ENCODE measurements at places on chromosomes 1 and 21.

- DNase-seq = no peak
These were observed 105.0 kb downstream of the FNBP1L start for GRCh38 chr1:93552741-93553455.

GRCh38 chr1:26945138-26945537 lies 15.1 kb downstream of the KDF1 start:
- no peak for DNase-seq

GRCh38 chr21:28459193-28459592 lies 533.5 kb downstream of the LTN1 start:
- DNase-seq = no peak

GRCh38 chr1:155062702-155063411 lies 683 bp upstream of the EFNA4 start:
- peak; percentile 71 for DNase-seq

DNA sequence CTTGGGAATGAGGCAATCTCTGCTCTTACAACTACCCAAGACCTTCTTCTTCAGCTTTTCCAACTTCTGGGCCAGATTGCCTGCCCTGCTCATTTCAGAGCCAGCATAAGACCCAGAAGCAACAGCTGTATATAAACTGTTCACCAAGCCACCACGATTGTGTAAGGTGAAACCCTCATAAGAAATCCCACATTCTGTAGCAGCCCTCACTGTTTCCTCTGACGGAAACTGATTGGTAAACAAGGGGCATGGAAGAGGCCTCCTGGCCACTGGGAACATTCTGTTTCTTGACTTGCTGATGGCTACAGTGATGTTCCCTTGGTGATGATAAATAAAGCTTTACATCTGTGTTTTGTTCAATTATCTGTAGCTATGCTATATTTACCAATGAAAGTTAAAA lies 39.7 kb upstream of the EXO1 start:
- DNase-seq = no peak

- DNase-seq = peak; percentile 50
These were observed 459.2 kb upstream of the RUNX1 start for GRCh38 chr21:35508139-35508888.

DNA sequence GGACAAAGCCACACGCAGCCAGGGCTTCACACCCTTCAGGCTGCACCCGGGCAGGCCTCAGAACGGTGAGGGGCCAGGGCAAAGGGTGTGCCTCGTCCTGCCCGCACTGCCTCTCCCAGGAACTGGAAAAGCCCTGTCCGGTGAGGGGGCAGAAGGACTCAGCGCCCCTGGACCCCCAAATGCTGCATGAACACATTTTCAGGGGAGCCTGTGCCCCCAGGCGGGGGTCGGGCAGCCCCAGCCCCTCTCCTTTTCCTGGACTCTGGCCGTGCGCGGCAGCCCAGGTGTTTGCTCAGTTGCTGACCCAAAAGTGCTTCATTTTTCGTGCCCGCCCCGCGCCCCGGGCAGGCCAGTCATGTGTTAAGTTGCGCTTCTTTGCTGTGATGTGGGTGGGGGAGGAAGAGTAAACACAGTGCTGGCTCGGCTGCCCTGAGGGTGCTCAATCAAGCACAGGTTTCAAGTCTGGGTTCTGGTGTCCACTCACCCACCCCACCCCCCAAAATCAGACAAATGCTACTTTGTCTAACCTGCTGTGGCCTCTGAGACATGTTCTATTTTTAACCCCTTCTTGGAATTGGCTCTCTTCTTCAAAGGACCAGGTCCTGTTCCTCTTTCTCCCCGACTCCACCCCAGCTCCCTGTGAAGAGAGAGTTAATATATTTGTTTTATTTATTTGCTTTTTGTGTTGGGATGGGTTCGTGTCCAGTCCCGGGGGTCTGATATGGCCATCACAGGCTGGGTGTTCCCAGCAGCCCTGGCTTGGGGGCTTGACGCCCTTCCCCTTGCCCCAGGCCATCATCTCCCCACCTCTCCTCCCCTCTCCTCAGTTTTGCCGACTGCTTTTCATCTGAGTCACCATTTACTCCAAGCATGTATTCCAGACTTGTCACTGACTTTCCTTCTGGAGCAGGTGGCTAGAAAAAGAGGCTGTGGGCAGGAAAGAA lies 8.1 kb downstream of the PSRC1 start:
- DNase-seq = peak; percentile 35

GRCh38 chr1:165629848-165630628 lies 996 bp upstream of the MGST3 start:
- no peak for DNase-seq

- no peak for DNase-seq
These were observed at the start of gene SLFNL1 for GRCh38 chr1:41021526-41022308. Gene SLFNL1, minus strand, starts transcription at chr1:41021725. Its CDS starts 1,065 bp downstream, at chr1:41020660.

DNA sequence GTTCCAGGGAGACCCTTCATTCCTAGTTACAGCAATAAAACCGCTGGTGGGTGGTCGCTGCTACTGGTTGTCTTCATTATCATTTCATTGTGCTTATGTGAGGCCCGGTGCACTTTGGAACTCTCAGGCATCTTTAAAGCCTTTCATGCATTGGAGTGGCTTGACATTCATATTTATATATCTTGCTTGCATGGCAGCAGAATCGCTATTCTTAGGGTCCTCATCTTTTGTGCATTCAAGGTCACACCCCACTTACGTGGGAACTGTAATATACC lies 110.1 kb downstream of the ZBTB18 start:
- no peak for DNase-seq

- no peak for DNase-seq
These were observed 1.0 kb downstream of the C1orf198 start for GRCh38 chr1:230867101-230867902.

GRCh38 chr1:104467590-104467989 lies 717.9 kb downstream of the AMY1C start:
- no peak for DNase-seq

GRCh38 chr1:170790651-170791071 lies 126.7 kb downstream of the PRRX1 start:
- no peak for DNase-seq

DNA sequence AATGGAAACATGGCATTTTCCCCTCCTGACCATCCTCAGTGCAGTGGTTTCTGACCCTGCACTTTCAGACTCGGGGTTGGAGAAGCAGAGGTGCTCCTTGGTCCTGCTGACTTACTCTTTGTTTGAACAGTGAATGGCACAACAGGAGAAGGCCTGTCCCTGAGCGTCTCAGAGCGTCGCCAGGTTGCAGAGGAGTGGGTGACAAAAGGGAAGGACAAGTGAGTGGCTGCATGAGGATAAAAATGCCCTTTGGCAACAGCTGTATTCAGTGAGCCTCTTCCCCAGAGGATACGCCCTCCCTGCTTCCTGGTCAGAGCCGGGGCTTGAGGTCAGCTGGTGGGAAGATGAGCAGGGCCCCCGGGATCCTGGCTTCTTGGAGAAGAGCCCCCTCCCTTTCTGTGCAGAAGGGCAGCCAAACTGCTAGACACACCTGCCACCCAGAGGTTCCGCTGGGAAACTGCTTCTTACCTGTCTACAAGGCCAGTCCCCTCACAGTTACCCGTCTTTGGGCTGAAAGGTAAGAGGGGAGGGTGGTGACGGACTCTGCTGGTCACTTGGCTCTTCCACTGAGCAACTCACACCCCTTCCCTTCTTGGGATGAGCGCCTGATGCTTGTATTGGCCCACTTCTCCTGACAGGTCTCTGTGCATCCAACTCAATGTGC lies 16.6 kb downstream of the NPL start:
- DNase-seq = no peak

- DNase-seq = no peak
These were observed 39.6 kb upstream of the ARHGAP29 start for GRCh38 chr1:94276988-94277434.

DNA sequence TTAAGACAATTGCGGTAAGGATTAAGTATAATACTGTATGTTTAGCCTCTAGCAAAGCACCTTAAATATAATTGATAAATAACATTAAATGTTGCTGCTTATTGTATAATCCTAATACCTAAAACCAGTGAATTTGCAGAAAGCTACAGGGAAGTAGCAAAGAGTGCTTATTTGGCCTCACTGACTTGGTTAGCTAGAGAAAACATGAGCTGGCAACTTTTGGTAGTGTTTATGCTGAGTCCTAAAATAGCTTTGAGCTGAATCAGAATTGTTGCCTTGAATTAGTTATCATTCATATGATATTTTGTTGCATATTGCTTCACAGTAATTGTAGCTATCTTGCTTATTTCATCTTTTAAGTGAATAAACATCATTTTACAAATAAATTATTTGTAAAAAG lies 3.5 kb downstream of the TRIM67 start:
- no peak for DNase-seq

- DNase-seq = peak; percentile 67
These were observed 58.0 kb downstream of the RBM11 start for GRCh38 chr21:14273736-14274538.

- no peak for DNase-seq
These were observed 17.8 kb upstream of the BECN2 start for GRCh38 chr1:241939798-241940197.

DNA sequence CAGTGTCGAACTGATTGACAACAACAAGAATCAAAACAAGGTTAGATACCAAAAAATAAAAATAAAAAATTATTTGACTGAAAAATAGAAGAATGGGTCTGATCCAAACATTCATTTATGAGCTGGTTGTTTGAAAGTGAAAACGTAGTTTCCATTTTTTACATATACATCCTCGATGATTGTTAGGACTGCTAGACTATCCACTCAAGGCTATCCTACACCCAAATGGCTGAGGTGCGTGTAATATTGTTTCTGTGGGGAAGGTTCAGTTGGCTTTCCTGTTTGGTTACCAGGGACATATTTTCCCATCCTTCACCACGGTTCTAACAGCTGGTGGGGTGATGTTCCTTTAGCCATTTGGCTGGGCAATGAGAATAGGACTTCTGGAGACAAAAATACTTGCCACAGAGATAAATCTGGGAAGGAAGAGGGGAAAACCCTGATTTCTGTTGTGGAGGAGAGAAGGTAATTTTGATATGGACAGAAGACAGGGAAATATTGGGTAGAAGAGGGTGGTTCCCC lies 66.3 kb downstream of the MAP3K7CL start:
- no peak for DNase-seq

- no peak for DNase-seq
These were observed 30.6 kb downstream of the IFNAR1 start for GRCh38 chr21:33355355-33355754.

GRCh38 chr1:245361065-245361464 lies 206.3 kb downstream of the KIF26B start:
- no peak for DNase-seq

GRCh38 chr1:7587773-7588456 lies 183.2 kb upstream of the VAMP3 start:
- DNase-seq = no peak

GRCh38 chr1:22689505-22689904 lies 21.1 kb upstream of the EPHB2 start:
- peak; percentile 41 for DNase-seq

GRCh38 chr1:89980605-89981004 lies 14.3 kb upstream of the ZNF326 start:
- DNase-seq = no peak

DNA sequence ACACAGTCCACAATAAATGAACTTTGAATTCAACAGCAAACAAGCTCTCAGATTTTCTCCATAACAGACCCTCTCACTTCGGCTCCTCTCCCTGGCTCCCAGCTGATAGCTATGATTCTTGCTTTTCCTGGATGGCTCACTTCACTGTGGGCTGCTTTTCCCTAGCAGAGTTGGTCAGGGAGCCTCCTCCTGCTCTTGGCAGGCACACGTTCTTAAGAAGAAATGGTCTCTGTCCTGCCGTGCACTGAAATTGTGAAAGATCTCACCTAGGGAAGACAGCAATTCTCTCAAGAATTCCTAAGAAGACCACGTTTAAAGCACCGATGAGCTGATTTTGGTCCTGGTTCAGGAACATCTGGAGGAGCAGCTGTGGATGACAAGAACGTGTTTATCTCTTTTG lies 148.5 kb upstream of the KCNK2 start:
- no peak for DNase-seq

- DNase-seq = no peak
These were observed 355.3 kb upstream of the NEGR1 start for GRCh38 chr1:72637593-72637992.

GRCh38 chr1:12554521-12555305 lies 63.3 kb downstream of the DHRS3 start:
- no peak for DNase-seq

GRCh38 chr1:76038287-76039004 lies 36.1 kb upstream of the ST6GALNAC3 start:
- DNase-seq = no peak
